Stimulated activated CD4-positive, alpha-beta T cell treated with anti-CD3 and anti-CD28 coated beads, Interleukin-12 subunit alpha, Interleukin-12 subunit beta, amount 100 ng/mL, for 24 hours (primary cell): ENCODE measurements at places on chromosomes 3 and 15.

GRCh38 chr3:151635905-151636304, 97.8 kb upstream of the AADACL2 start:
- DNase-seq: no peak

- DNase-seq: no peak
Measured at GRCh38 chr3:168467115-168467714, 371.5 kb upstream of the GOLIM4 start.

DNA sequence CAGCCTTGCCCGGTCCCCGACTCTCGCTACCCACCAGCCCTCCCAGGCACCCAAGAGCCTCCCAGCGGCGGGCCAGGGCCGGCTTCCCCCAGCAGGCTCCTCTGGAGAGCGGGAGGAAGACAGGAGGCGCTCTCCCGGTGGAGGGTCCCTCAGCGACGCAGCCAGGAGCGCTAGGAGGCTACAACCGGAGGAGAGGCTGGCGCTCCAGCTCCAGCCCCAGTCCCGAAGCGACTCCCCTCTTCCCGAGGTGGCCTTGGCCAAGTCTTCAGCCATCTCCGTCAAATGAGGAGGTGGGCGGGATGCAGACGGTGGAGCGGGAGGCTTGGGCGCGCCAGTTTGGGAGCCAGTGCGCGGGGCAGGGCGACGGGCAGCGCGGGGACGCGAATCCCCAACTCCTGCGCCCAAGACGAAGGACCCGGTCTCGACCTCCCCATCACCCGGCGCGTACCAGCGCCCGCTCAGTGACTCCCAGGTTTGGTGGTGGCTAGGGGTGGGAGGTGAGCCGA, 722 bp downstream of the CHRNA3 start:
- no peak for DNase-seq

GRCh38 chr3:178036451-178037144, 499.6 kb upstream of the KCNMB2 start:
- no peak for DNase-seq

GRCh38 chr3:11004563-11004962, 12.0 kb downstream of the SLC6A1 start:
- DNase-seq: no peak

GRCh38 chr3:170751083-170751898, 118.7 kb downstream of the RPL22L1 start:
- DNase-seq: no peak

DNA sequence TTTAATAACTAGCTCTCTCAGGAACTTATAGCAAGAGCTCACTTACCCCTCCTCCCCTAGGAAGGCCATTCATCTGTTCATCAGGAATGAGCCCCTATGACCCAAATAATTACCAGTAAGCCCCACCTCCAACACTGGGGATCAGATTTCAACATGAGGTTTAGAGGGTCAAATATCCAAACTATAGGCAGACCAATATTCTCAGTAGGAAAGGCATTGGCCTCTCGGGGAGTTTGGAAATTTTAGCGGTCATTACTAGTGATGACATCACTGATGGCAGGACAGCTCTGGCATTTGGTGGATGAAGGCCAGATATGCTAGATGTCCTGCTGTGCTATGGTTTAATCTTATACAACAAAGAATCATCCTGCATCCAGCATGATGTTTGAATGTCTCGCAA, 15.2 kb upstream of the CD47 start:
- no peak for DNase-seq

GRCh38 chr3:33491721-33492120, 51.5 kb upstream of the UBP1 start:
- DNase-seq: no peak

GRCh38 chr3:31714495-31715280, 182.0 kb downstream of the STT3B start:
- no peak for DNase-seq

- no peak for DNase-seq
Measured at GRCh38 chr3:95343767-95344166, 1280.9 kb downstream of the NSUN3 start.

DNA sequence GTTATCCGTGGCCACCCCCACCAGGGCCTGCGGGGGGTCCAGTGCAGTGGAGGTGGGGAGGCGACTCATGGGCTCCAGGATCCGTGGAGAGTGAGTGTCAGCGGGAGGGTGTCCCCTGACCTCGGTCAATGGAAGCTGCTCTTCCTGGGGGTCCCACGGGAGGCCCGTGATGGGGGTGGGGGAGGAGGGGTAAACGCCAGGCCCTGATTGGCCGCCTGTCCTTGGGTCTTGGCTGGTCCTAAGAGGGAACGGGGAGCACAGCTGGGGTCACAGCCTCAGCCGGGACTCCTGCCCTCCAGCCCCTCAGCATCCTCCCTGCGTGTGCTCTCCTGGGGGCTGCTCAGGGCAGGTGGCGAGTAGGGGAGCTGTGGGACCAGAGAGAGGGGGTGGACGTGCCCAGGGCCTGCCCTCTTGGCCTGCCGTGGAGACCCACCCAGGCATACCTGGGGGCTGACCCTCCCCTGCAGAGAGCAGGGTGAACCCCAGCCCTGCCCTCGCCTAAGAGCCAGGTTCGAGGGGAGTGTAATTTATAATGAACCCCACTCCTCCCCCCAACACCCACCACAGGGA, 184.6 kb downstream of the GOLGA6L6 start:
- DNase-seq: no peak

DNA sequence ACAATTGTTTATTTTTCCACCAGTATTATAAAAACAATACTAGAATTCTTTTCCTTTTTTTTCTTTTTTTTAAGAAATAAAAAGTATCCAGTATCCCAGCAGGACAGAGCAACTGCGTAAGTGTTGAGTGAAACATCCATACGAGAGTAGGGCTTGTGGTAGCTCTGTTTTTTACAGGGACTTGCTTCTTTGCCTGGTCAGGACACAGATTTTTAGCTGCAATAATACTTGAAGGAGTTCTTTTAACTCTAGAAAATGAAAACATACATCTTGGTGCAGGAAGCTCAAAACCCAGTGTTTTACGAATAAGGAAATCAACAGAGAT, 297.7 kb upstream of the NR2E3 start:
- DNase-seq: no peak

DNA sequence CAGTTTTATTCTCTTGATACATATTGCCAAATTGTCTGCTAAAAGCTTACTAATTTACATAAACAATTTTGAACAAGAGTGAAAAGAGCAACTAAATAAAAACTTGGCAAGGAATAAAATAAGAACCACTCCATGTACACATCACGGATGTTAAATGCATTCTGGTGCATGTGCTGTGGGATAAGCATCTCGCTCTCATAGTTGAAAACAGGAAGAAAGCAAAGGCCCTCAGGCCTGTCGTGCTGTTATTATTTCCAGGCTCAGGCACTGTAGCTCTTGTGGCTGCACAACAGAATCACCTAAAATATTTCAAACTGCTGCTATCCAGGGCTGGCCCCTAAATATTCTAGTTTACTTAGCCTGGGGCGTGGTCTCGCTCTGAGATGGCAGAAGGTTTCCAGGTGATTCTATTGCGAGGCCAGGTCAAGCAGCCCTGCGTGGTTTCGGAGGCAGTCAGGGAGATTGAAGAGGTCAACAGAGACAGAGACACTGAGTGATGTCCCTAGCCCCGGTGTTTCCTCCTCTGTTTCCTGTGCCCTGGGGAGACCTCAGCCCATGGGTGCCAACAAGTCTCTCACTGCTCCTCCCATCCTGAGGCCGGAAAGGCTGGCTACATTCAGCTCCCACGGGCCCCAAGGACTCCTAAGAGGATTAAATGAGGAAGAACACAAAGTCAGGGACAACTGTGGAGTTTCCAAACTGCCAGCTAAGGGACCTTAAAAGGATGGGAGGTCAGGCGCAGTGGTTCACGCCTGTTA, 18.2 kb upstream of the PDIA5 start:
- DNase-seq: no peak

GRCh38 chr3:54053211-54053610, 69.1 kb upstream of the CACNA2D3 start:
- no peak for DNase-seq

DNA sequence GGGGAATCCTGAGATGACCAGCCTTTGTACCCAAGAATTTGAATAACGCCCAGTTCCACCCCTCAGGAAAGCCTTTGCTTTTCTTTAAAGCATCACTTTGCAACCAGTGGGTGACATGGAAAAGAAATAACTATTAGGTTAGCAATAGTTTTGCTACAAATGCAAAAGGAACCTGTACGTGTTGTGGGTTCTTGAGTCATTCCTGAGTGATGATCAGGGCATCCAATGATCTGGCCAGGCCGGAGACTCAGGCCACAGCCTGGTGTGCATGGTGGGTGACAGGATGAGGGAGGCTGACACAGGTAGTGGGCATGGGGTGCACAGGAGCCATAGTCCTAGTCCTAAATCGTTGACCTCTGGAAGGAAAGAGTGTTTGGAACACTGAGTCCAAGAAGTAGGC, 321.4 kb upstream of the IL12A start:
- no peak for DNase-seq

DNA sequence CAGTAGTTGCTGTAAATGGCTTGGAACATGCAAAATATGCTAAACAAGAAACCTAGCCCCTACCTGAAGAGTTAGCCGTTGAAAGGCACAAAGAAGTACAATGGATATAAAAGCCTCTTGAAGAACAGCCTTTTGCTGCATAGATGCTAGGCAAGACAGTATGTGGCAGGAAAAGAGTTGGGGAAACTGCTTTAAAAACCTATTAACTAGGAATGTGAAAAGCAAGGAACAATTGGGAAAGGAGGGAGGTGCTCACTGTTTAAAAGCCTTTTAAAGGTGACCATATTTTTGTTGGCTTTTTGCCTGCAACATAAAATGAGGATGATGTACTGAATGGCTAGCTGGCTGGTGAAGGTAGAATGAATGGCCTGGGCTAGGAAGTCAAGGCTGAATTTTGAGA, 24.5 kb upstream of the SOX2 start:
- no peak for DNase-seq

DNA sequence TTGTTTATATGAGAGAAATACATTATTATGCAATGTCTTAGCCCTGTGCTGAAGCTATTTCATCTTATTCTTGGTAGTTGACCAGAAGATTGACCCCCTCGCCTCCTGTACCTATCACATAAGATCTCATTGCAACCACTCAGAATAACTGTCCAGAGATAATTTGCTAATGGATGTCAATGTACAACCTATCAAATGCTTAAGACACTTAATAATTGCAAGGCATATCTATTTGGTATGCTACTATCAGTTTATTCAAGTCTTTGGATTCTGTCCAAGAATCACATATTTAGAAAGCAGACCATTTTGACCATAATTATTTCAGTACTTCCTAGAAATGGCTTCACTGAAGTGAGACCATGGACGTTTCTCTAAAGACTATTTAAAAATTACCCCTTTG, 241.6 kb downstream of the GAP43 start:
- DNase-seq: no peak

- DNase-seq: no peak
Measured at GRCh38 chr3:11260460-11260859, 11.7 kb upstream of the ATG7 start.

GRCh38 chr3:115932807-115933206, 309.5 kb downstream of the GAP43 start:
- DNase-seq: no peak

GRCh38 chr3:100076731-100077529, 37.4 kb downstream of the FILIP1L start:
- no peak for DNase-seq

GRCh38 chr15:91461377-91461776, 361.3 kb downstream of the SV2B start:
- DNase-seq: no peak

GRCh38 chr3:157532529-157533297, 29.5 kb upstream of the VEPH1 start:
- DNase-seq: no peak

GRCh38 chr15:60800299-60801072, 321.5 kb upstream of the ICE2 start:
- no peak for DNase-seq

DNA sequence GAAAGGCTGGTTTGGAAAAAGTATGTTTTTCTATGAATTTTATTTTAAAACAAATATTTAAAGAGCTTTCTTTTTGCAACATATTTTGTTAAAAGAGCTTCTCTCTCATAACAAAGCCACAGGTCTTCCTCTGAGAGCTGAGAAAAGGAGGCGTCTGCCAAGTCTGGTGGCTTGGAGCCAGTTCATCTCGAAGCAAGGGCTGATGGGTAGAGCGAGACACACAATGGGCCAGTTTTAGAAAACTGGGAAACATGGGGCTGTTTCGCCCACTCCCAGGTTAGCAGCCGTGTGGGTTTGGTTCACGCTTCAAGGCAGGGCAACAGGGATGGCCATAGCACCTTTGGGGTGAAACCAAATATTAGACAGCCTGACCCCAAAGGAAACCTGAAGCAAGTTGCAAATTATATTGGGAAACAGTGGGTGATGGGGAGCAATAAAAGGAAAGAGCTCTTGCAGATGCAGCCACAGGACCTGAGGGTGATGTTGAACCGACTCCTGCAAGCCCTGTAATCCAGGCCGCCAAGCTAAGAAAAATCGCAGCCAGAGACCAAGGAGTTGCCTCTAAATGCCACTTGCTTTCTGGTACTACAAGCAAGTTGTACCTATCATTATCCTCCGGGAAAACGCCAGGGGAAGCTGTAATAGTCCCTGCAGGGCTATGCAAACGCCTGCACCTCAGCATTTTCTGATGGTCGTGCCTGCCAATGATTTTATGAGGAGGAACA, 88.4 kb upstream of the GALNT15 start:
- DNase-seq: no peak

DNA sequence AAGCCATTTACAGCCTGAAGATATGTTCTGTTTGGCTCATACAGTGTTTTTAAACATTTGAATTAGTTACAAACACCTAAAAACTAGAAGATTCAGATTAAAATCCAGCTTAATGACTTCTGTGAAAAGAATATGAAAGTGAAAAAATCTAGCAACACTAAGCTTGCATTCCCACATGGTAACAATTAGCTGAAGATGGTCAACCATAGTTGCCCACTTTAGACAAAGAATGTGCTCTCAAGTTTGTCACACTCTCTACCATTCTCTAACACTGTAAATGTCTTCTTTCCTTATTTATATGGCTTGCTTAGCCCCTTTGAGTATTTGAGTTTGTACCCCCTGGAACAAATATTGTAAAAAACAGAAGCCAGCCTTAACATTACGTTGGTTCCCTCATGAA, 32.7 kb downstream of the HDGFL3 start:
- DNase-seq: no peak

GRCh38 chr3:64398476-64398875, 173.2 kb upstream of the PRICKLE2 start:
- DNase-seq: no peak

- DNase-seq: no peak
Measured at GRCh38 chr3:187750006-187750512, 4.8 kb upstream of the BCL6 start.

- DNase-seq: no peak
Measured at GRCh38 chr3:11373235-11373634, 101.0 kb downstream of the ATG7 start.
